ENCODE measurements at places on chromosomes 4 and X.
A peak's percentile ranks its signal among the peaks of the same experiment; 100 is the strongest.

DNA sequence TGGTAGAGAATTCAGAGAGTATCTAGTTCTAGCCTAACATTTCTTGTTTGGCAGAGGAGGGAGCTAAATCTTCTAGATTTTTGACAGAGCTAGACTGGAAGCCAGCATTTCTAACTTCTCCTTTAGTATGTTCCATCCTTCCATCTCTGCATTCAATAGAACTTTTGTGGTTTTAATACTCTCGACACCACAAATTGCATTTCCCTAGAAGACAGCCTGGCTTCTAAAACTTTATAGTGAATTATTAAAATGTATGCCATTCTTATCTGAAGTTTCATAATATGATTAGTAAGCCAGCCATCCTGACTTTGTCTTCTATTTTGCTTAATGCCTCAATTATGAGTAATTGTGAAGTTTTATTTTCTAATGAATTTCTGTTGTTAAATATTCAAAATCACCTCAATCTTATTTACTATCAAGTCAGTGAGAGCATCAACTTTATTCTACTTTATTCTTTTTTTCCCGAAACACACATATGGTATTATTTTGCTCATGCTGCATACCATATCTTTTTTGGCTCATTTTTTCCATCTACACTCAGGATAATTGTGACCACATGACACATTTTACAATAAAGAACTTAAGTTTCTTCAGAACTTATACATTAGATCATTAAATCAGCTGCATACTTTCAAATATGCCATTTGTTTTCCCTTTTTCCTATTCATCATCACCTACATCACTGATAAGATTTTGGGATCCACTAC, 30.2 kb downstream of the EDNRA start:
- no peak for DNase-seq

DNA sequence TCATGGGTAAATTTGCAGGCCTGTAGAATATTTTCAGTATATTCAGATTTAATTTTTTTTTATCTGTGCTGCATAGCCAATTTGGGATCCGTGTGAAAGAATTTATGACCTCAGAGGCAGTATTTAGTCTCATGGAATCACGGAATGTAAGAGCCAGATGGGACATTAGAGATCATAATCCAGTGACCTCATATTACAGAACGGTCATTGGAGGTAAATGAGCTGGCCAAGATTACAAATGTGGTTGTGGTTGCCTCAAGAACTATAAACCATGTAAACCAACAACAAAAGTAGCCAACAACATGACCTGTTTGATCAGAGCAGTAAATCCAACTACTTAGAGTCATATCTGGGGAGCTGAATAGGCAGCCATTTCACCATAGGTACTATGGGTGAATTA, 71.6 kb downstream of the AMOT start:
- no peak for DNase-seq

- DNase-seq = no peak
Measured at GRCh38 chr4:185437809-185438208, 12.0 kb upstream of the UFSP2 start.

- peak; percentile 11 for DNase-seq
Measured at GRCh38 chr4:93199492-93199891, 629.1 kb upstream of the ATOH1 start.

- no peak for DNase-seq
Measured at GRCh38 chr4:186936496-186937375, 213.1 kb upstream of the FAT1 start.

GRCh38 chrX:8988446-8988845, 45.5 kb downstream of the FAM9B start:
- peak; percentile 12 for DNase-seq

DNA sequence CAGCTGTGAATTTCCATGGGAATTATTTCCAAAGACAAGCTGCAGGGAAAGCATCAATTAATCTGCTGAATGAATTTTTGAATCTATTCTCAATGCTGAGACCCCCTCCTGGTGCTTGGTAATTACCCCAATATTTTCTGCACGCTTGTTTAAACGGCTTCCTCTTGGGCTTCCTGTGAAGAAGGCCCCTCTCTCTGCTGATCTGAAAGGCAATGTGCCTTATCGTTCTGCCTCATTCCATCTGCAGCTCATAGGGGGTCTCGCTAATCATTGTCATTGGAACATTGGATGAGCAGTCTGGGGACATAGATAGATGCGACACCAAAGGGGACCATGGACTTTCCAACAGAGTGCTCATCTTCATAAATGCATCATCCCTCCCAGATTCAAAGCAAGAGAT, 851.6 kb downstream of the PDHA2 start:
- no peak for DNase-seq

- DNase-seq = no peak
Measured at GRCh38 chr4:15488136-15488535, 18.5 kb downstream of the CC2D2A start.

- no peak for DNase-seq
Measured at GRCh38 chr4:59728496-59728895, 1471.6 kb upstream of the ADGRL3 start.

GRCh38 chr4:179748837-179749236, 2306.6 kb upstream of the AGA start:
- DNase-seq = no peak

GRCh38 chr4:5024673-5025072, 5.4 kb upstream of the CYTL1 start:
- DNase-seq = no peak

DNA sequence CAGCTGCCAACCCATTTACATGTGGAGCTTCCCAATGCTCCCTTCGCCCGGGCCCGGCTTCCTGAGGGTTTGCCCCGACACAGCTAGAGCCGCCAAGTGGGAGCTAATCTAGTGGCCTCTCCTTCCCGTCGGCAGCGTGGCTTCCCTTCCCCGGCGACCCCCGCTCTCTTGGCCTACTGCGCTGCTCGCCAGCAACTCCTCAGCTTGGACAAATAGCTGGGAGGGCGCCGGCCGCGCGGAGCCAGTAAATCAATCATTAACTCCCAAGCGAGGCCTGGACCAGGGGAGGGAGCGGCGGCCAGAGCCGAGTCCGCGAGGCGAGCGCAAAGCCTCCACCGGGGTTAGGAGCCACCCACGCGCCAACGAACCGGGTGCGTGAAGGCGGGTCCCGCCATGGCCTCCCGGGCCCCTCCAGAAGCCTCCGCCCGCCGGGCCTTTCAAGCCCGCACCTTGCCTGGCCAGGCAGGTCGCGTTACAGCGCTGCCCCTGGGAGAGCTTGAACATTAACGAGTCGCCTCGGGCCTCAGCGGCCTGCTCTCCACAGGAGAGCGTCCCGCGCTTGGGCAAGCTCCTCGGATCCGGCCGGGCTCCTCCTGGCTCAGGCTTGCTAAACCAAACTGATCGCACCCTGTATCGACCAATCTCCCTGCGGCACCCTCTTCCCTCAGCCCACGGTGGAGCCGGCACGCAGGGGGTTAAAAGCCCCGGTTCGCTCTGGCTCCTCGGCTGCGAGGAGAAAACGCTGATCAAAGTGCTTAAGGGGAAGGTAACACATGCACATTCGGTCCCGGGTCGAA, 10.6 kb upstream of the BCOR start:
- no peak for DNase-seq

DNA sequence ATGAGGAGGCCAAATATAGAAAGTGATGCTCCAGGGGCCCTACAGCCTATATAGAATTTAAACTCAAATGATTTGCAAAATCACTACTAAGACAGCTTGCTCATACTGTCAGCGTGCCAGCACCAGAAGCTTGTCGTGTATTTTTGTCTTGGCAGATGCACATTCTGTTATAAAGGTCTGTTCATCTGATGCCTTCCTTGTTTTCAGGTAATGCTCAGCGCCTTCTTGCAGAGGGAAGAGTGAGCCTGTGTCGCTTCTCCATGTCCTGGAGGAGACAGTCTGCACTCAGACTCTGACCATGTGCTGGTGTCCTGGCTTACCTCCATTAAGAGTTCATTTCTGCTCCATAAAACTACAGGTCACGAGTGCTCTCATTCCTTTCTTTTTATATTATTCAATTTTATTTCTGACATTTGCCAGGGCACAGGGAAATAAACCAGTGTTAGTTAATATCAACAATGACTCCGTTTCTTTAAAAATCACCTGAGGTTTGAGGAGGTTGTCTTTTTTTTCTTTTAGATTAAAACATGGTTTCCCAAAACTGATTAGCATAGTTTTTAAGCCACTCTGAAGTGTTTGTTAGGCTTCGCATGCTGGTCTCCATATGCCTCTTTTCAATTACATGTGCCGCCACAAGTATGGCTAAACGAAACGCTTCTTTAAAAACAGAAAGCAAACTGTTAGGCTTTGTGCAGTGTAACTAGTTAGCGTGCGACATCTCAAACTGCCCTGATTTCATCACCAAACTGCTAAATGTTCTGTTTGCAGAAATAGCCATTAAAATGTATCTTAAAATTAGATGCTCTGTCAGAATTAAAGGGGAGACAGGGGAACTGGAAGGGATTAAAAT, 215.2 kb upstream of the GK2 start:
- DNase-seq = no peak

DNA sequence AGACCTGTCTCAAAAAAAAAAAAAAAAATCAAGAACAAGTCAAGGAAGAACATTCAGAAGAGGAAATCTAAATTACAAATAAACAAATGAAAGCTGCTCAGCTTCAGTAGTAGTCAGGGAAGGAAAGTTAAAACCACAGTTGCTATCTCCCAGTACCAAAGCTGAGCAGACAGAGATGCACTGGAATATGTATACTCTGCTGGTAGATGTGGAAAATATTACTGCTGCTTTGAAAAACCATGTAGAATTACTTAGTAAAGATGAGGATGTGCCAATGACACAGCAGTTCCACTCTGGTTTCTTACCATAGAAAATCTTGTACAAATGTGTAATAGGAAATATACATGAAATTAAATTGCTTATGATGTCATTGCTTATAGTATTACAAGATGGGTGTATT, 25.1 kb upstream of the PRKX start:
- no peak for DNase-seq

DNA sequence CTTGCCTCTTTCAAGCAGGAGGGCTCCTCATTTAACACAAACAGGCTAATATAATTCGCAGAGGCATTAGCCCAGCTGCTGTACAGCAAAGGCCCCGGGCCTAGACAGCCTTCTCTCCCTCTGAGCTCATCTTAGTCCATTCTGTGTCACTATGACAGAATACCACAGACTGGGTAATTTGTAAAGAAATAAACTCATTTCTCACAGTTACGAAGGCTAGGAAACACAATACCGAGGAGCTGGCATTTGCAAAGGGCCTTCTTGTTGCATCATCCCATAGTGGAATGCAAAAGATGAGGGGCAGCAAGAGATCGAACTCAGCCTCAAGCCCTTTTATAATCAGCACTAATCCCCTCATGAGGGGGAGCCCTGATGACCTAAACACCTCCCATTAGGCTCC, 48.5 kb downstream of the TSPAN5 start:
- DNase-seq = no peak

All from suppressor macrophage (primary cell).